ENCODE measurements at places on chromosomes 6 and 20.

DNA sequence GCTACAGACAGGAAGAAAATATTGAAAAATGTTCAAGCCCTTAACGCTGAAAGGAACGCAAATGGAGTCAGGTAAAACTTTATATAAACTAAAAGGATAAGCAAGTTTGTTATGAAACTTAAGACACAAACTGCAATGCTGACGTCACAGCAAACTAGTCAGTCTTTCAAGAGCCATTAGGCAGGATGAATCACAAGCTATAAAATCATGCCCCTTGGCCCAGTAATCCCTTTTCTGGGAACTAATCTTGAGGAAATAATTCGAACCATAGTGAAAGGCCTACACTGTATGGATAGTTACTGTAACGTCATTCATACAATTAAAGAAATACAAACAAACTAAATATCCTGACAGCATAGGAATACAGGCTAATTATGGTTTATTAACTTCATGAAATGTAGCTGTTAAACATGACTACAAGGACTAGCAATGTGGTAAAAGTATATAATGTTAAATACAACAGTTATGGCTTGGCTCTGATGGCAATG lies 42.7 kb upstream of the HINT3 start:
- no peak for DNase-seq

GRCh38 chr20:20095114-20095872 lies 43.0 kb downstream of the CFAP61 start:
- DNase-seq: no peak

DNA sequence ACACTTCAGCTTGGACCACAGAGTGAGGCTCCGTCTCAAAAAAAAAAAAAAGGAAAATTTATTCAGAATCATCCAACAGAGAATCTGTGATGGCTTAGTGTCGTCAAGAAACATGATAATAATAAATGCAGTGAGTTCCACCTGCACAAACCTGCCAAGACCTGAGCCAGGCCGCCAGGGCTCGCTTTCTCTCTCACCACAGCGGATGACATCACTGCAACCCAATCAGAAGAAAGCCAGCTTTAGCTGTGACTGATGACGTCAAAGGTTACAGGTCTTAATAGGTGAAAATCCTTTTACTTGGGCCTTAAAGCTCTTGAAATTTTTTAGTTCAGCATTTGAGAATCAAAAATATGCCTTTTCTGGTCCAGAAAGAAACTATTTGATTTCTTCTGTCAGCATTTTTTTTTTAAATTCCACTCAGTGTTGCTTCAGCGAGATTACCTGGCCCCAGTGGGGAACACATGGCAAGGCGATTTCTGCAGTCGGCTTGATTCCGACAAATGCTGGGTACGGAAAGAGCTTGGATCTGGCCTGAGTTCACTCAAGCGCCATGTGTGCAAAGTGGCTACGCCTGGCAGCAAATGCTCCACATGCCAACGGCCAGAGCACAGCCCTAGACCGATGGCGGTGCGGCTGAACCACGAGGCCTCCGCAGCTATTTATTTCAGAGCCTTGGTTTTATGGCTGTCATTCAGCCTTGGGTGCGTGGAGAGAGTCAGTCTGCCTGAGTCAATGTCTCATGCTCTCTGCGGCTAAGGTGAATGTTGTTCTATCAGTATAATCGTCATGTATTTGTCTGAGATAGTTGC lies 105.7 kb upstream of the QKI start:
- no peak for DNase-seq

GRCh38 chr6:164753517-164753916 lies 555.9 kb downstream of the C6orf118 start:
- DNase-seq: no peak

- peak; percentile 89 for DNase-seq
These were observed 6.7 kb downstream of the TEAD3 start for GRCh38 chr6:35489995-35490791.

DNA sequence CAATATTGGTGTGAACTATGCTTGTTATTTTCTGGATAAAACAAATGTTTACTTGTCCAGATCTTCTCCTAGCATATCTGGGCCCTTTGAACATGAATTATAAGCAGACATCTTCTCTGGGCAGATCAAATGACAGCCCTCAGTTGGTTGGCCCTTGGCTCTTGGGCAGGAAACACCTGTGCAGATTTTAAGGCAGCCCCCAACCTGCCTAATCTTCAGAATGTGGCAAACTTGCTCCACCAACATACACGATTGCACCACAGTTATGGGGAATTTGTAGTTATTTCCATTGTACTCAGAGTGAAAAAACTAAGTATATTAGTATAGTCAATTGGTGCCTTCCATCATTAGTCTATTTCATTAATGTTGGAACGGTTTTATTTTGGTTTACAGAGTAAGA lies 94.9 kb upstream of the KCNK16 start:
- no peak for DNase-seq

GRCh38 chr6:3013486-3013885 lies 13.8 kb downstream of the NQO2 start:
- no peak for DNase-seq

GRCh38 chr6:94636780-94637385 lies 940.5 kb upstream of the MANEA start:
- DNase-seq: no peak

GRCh38 chr20:23091721-23092383 lies 5.7 kb upstream of the CD93 start:
- DNase-seq: no peak

DNA sequence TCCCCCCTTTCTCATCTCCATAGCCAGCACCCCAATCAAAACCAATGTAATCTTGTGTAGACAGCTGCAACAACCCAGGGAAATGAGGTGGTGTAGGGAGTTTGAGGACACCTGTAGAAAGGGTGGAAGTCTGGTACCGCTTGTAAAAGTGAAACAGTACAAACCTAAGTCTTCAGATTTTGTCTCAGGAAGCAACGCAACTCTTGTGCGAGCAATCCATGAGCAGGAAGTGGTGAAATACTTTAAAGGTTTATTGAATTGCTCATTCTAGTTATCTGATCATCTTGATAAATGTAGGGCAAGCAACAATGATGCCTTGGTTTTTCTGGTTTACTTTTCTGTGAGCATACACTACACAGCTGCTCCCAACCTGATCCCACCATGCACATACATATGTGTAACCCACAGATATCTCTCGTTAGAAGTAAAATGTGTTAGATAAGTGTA lies 71.1 kb upstream of the THEMIS start:
- DNase-seq: no peak

GRCh38 chr6:82227770-82228169 lies 19.8 kb downstream of the IBTK start:
- DNase-seq: no peak

DNA sequence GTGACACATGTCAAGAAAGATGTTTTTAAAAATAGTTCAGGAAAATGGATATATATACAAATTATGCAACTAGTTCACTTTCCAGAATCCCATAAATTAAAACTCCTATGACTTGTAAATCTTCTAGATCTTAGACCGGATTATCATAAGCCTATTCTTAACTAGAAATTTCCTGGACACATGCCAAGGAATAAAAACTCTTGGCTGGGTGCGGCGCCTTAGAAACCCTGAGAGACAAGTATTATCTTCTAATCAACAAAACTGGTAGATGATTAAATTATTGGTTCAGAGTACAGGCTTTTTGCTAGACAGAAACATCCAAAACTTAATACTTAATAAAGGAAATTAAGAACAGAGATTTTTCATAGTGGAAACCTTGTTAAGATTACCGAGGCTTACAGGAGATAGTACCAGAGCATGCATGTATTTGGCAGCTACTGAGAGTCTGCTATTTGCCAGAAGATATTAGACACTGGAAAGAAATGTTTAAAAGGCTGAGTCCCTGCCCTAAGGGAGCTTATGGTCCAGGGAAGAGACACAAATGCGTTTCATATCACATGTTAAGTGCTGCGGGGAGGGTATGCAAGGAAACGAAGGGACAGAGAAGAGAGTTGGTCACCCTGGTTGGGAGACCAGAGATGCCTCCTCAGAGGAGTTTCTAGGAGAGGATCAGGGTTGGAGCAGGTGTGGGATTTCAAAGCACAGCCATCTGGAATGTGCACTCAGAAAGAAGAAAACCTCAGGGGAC lies 46.5 kb upstream of the IFNGR1 start:
- DNase-seq: no peak

GRCh38 chr6:55953335-55953734 lies 77.9 kb upstream of the BMP5 start:
- DNase-seq: no peak

- no peak for DNase-seq
These were observed at the start of gene TFAP2D for GRCh38 chr6:50713226-50713625. Gene TFAP2D, plus strand, starts transcription at chr6:50713526. Its CDS starts 530 bp downstream, at chr6:50714056.

DNA sequence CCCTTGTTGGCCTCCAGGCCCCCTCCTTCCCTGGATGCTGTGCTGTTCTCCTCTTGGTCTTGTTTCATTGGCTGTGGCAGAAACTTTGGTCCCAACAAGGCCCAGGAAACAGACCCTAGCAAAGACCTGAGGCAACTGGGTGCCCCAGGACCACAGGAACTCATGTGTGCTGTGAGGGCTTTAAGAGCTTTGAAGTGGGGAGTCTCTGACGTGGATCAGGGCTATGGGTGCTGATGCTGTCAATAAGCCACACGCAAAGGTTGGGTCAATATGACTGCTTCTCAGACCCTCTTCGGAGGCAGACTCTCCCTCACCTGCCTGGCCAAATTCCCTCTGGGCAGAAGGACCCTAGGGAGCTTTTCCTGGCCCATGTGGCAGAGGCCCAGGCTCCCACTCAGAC lies 91.5 kb upstream of the MLN start:
- no peak for DNase-seq

- no peak for DNase-seq
These were observed 15.9 kb downstream of the MAP1LC3A start for GRCh38 chr20:34574426-34574825.

DNA sequence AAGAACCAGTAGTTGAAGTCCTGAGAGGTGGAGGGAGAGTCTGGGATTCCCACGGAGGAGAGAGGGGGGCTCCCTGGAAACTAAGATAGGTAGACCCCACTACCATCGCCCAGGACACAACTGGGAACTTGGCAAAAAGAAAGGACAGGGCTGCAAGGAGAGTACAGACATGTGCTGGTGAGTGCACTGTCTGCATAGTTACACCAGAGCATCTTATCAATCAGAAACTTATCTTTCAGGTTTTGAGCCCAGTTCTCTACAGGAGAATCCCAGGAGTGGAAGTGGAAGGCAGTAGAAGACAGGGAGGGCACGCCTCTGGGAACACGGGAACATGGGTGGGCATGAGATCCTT lies 12.2 kb downstream of the NFKBIL1 start:
- DNase-seq: no peak

GRCh38 chr6:114735025-114735735 lies 392.4 kb upstream of the HS3ST5 start:
- DNase-seq: no peak

DNA sequence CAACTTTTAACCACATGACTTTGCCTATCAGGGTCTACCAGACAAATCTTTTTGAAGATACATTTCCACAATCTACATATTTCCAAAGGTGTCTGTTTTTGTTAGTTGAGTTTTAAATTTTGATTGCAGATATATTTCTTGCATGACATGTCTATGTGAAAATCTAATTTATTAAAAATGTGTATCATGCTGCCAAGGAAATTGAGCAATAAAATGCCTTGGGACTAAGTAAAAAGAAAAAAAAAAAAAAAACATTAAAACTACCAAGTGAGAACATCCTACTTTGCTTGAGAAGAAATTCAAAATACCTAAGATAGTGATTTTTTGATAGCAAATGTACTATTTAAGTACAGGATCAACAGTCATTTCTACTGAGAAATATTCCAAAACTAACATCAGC lies 17.7 kb downstream of the SLC17A5 start:
- DNase-seq: no peak

- no peak for DNase-seq
These were observed 38.3 kb upstream of the PDYN start for GRCh38 chr20:2032168-2032567.

GRCh38 chr6:125658759-125659431 lies 90.5 kb upstream of the HEY2 start:
- DNase-seq: peak; percentile 55

GRCh38 chr20:48724891-48725554 lies 102.8 kb downstream of the PREX1 start:
- DNase-seq: peak; percentile 60

- no peak for DNase-seq
These were observed 41.7 kb upstream of the MPC1 start for GRCh38 chr6:166424431-166424830.

GRCh38 chr6:105786449-105786848 lies 299.7 kb upstream of the PRDM1 start:
- DNase-seq: no peak

- no peak for DNase-seq
These were observed 171.3 kb upstream of the HDAC2 start for GRCh38 chr6:114142258-114142657.

DNA sequence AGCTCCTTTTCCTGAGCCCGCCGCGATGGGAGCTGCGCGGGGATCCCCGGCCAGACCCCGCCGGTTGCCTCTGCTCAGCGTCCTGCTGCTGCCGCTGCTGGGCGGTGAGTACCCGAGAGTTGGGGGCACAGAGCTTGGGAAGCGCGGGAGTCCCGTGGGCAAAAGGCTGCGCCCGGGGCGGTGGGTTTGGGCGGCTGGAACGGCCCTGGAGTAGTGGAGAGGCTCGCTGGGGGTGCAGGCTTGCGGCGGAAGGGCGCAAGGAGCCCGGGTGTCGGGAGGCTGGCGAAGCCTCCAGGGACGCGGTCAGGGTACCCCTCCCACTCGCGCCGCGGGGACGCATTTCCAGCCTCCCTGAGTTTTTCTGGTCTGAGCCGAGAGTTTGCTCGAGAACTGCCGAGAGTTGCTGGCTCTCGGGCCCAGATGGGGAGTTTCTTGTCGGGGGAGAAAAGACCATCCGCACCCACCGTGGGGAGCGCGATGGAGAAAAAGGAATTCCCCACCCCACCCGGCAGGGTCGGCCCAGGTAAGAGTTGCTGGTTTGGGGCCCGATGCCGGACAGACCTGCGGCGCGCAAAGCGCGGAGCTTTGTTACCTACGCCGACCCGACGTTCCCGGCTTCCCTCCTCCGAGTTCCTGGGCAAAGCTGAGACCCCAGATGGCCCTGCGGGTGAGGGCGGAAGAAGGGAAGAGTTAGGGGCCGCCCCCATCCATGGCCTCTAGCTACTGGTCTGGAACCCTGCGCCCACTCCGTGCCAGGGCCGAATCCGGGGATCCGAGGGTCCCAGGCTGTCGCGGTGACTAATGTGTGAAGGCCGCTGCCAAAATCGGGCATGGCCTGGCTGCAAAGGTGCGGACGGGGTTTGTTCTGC lies 584 bp downstream of the PTK7 start:
- DNase-seq: peak; percentile 58

DNA sequence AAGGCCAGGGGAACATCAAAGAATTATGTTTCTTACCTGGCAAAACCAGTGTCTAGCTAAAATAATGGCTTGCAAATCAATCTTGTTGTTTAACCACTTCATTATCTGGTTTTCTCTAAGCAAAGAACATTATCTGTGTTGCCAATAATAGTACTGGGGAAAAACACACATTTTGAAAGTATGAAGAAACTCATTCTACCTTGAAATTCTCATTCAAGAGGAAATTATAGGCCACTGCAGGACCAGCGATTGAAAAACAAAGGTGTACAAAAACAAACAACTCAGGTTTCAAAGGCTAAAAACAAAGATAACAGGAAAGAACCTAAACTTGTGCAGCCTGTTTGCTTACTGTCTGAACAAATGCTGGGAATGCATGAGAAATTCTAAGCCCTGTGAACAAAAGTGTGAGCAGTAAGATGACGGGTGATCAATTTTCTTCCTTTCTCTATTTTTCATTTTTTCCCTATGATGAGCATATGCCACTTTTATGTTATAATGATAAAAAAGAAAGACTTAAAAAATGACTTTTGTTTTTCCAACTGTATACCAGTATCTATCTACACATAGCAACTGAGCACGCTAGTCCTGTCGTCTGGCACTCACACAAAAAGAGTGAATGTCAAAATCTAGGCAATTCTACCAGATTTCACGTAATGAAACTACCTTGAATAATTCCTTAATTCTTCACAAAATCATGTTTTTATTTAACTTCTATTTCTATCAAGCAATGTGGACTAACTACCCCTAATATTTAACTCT lies 117.9 kb downstream of the SGK1 start:
- DNase-seq: no peak

Data from left hindlimb (tissue), 1 donor.